ENCODE measurements at places on chromosomes 13 and 19. TPM values are rescaled to one million over a fixed set of nuclear protein-coding genes. Genes with fewer than 3 reads are reported as not detected.
A peak's percentile ranks its signal among the peaks of the same experiment; 100 is the strongest.

- H3K4me3 ChIP-seq, result no peak overlapping the region
- H3K27me3 ChIP-seq, result no peaks in the 10 kb centered on the region
- no peak for DNase-seq
- peaks cover 32% of the 10 kb centered on the region for H3K36me3 ChIP-seq
- H3K4me1 ChIP-seq, result no peaks in the 10 kb centered on the region
- no peak overlapping the region for H3K27ac ChIP-seq
Observed at GRCh38 chr19:46392837-46393236, 20.5 kb downstream of the CCDC8 start.

DNA sequence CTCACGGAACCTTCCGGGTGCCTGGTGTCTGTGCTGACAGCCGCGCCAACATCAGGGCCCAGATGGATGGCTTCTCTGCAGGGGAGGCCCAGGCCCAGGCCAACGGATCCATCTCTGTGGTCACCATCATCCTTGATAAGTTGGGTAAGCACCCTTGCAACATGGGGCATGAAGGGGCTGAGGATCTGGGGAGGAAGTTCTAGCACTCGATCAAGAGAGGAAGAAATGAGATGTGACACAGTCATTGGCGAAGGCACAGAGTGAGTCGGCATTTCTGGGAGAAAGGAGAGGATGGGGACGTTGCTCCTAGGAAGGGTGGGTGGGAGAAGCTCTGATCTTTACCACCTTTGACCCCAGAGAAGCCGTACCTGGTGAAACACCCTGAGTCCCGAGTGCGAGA is 4.4 kb downstream of the CILP2 start:
- H3K36me3 ChIP-seq, result no peaks in the 10 kb centered on the region
- H3K4me1 ChIP-seq, result peaks cover 26% of the 10 kb centered on the region

Gene AZU1
- not detected for total RNA-seq

Gene EBI3
- 3.1 TPM for total RNA-seq

DNA sequence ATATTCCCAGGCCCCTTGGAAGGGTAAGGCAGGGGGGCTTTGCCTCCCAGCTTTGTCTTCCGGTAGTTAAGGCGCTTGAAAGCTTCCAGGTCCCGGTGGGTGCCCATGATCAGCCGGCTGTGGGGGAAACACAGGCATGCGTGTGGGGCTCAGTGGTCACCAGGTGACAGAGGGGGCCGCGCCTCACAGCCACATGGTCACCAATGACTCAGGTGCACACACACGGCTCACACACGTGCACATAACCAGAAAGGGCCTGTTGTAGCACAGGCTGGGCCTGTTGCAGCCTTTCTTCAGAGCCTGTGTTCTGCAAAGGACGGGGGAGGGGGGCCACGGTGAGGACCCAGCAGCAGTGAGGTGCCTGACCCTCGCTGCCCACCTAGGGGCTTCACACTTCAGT is 5.9 kb downstream of the NANOS3 start:
- no peak overlapping the region for H3K27ac ChIP-seq
- no peaks in the 10 kb centered on the region for H3K27me3 ChIP-seq
- H3K4me3 ChIP-seq, result no peak overlapping the region
- no peak for DNase-seq
- H3K36me3 ChIP-seq, result no peaks in the 10 kb centered on the region
- peaks cover 35% of the 10 kb centered on the region for H3K4me1 ChIP-seq

DNA sequence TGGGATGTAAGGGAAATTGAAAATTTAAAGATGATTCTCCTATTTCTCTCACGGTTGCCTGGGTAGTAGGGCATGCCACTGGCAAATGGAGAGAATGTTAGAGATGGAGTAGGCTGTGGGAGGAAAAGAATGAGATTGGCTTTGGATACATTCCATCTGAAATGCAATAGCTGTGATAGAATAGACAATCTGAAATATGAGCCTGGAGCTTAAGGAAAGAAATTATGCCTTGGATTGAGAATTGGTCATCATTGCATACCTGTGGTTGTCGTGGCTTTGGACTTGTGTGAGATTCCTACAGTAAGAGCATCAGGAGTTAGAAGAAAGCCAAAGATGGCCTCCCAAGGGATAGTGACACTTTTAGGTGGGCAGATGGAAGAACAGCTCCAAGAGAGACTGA is 305.1 kb upstream of the SLC10A2 start:
- H3K4me3 ChIP-seq, result no peak overlapping the region
- no peak overlapping the region for H3K27ac ChIP-seq
- no peak for DNase-seq
- H3K27me3 ChIP-seq, result no peaks in the 10 kb centered on the region
- H3K4me1 ChIP-seq, result no peaks in the 10 kb centered on the region
- H3K36me3 ChIP-seq, result no peaks in the 10 kb centered on the region

Gene PSG5
- total RNA-seq, result not detected

- H3K4me3 ChIP-seq, result peak overlapping the region; percentile 78
- DNase-seq, result no peak
- peaks cover 16% of the 10 kb centered on the region for H3K27me3 ChIP-seq
Observed at GRCh38 chr19:17946965-17947784, 14.4 kb downstream of the CCDC124 start.

GRCh38 chr13:101178406-101178805 is 237.9 kb downstream of the NALCN start:
- H3K4me1 ChIP-seq, result no peaks in the 10 kb centered on the region
- H3K36me3 ChIP-seq, result no peaks in the 10 kb centered on the region
- H3K4me3 ChIP-seq, result no peak overlapping the region
- DNase-seq, result no peak

DNA sequence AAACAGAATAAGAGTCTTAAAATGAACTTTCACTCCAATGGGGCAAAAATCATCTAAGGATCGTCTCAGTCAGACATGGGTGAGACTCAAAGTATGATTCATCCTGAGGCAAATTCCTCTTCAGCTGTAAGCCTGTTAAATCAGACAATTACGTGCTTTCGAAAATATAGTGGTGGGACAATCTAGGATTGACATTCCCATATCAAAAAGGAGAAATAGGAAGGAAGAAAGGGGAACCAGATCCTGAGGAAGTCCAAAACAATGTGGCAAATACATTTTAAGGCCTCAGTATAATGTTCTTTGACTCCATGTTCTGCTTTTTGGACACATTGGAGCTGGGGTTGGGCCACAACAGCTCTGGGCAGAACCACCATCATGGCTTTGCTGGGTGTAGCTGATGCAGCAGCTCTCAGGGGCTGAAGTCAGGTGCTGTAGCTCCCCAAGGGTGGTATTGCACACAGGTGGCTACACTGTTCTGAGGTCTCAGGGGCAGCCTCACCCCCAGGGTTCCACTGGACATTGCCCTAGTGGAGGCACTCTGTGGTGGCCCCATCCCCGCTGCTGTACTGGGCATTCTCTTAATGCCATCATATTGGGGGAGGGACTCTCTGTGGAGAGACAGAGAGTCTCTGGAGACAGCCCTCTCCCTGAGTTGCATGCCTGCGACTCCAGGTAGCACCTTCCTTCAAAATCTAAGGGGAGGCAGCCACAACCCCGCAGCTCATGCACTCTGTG is 5.7 kb upstream of the FPR3 start:
- H3K27me3 ChIP-seq, result no peaks in the 10 kb centered on the region
- no peaks in the 10 kb centered on the region for H3K36me3 ChIP-seq
- no peak overlapping the region for H3K4me3 ChIP-seq
- no peak for DNase-seq
- no peak overlapping the region for H3K27ac ChIP-seq

DNA sequence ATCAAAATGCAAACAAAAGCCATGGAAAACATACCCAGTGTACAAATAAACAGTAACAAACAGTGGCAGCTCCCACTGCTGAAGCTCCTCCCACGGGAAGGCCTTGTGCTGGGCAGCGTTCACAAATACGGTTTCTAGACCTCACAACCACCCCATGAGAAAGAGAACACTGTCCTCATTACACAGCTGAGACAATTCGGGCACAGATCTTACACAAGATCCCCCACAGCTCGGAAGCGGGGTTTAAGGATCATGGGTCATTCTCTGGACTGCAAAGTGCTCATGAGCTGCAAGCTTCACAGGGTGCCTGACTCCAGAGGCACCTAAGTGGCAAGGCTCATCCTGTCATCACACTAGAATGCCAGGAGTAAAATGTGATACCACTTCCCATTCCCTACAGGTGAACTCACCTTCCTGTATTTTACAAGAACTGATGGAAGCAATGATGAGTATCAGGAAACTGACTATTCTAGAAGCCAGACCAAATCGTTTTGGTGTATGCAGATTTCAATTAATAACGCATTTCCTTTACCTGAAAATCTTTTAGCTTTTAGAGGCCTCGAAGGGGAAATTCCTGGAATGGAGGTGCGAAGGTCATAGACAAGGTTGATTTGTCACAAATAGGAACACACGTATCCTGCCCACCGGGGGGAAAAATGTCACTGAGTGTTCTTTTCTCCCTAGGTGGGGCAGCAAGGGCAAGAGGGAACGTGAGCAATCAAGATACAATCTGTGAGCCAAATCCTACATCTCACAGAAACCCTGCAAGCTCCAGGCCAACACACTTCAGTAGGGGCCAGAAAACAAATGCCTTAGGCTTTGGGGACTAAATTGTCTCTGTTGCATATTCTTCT is 41.2 kb downstream of the STK24 start:
- no peaks in the 10 kb centered on the region for H3K36me3 ChIP-seq
- DNase-seq, result peak; percentile 38

Gene OR7A5
- total RNA-seq, result not detected

DNA sequence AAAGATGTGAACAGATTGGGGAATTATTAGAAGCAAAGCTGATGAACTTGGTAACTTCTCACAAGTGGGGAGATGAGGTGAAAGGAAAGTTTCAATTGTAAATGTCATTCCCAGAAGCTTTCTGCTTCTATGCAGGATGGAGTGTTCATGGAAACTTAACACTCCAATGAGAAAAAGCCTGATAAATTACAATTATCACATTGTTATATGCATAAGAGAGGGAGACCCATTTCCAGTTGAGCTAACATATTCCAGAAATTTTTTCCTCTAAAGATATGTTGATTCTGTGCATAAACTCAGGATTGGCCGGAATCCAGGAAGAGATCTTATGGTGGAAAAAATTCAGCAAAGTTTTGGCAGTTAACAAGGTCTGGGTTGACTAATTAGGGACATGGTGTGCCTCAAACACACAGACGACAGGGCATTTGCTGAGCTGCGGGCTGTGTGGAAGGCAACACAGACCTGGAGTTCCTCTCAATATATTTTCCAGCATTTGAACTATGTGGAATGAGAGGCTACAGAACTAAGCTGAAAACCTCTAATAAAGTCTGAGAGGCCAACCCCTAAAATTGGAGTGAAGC is 64.9 kb upstream of the FGF14 start:
- no peak for DNase-seq
- H3K27me3 ChIP-seq, result no peaks in the 10 kb centered on the region
- H3K4me1 ChIP-seq, result no peaks in the 10 kb centered on the region
- no peak overlapping the region for H3K4me3 ChIP-seq

DNA sequence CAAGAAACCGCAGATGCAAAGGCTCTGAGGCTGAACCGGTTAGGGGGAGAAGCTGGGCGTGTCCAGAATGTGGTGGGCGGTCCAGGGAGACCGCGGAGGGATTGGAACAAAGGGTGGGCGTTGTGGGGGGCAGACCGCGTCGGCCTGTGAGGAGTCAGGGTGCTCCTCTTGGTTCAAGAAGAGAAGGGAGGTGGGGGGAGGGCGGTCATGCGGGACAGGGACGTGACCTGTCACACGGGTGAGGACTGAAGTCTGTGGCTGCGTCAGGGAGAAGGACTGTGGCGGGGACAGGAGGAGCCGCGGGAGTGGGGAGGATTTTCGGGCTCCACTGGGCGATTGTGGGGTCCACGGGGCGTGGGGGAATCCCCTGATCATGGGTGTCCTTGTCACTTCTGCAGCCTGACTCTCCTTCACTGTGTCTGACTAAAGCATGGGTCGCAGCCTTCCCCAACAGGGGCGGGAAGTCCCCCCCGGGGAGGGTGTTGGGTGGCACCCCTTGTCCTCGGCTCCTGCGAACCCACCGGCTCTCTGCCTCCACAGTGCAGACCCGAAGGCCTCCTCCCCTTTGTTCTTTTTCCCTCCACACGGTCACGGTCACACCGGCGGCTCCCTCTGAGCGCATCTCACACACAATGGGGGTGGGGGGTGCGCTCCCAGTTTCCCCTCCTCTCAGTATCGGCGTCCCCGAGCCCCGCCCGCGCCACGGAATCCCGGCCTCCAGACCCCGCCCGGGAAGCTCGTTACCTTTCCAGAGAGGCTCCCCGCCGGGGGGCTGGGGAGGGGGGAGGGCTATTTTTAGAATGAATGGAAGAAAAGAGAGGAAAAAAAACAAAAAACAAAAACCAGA is 16.4 kb upstream of the KCNN1 start:
- H3K4me3 ChIP-seq, result no peak overlapping the region
- DNase-seq, result peak; percentile 36
- H3K27ac ChIP-seq, result no peak overlapping the region
- H3K27me3 ChIP-seq, result peaks cover 30% of the 10 kb centered on the region
- peaks cover 45% of the 10 kb centered on the region for H3K4me1 ChIP-seq

Gene ANKLE1
- 0.24 TPM for total RNA-seq

Gene POU4F1
- total RNA-seq, result not detected

DNA sequence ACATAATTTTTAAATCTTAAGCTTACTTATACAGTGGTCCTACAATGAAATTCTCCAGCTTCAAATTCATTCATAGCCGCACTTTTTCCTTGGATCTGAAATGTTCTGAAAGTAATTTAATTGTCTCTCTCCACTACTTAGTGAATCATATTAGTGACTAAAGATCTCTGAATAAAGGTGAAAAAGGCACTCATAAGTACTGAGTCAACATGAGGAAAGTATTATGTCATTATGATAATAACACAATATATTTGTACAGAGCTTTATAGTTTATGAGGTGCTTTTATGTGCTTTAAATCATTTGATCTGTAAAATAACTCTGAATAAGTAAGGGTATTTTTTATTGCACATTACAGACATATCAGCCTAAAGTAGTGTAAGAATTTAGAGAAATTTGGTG is 628.2 kb upstream of the SLITRK5 start:
- H3K4me1 ChIP-seq, result no peaks in the 10 kb centered on the region
- no peak for DNase-seq
- no peak overlapping the region for H3K4me3 ChIP-seq
- H3K27me3 ChIP-seq, result no peaks in the 10 kb centered on the region
- H3K27ac ChIP-seq, result no peak overlapping the region

Gene HIF3A
- total RNA-seq, result 53.5 TPM

DNA sequence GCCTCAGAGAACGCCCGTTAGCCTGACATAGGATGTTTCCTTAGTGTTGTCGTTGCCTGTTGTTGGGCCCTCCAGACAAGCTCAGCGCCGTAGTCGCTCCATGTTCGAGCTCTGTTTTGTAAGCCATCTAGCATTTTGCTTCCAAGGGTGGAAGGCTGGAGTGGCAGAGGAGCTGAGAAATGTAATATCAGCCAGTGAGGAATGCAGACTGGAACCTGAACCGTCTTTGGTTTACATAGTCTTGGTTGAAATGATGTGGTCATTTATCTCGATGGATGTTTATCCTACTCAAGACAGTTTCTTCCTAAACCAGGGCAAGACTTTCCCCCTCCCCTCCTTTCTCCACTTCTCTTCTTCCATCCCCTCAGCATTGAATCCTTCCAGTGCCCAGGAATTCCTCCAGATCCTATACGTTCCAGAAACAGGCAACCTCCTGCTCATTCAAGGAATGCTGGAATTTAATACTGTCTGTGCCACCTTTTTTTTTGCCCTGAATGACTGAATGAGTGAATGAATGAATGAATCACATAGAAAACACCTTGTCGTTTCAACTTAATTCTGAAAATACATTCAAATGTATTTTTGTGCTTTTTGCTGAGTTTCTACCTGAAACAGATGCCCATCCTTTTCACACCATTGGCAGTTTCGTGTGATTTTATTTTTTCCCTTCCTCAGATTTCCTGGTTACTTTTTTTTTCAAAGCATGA is 109.5 kb upstream of the MBNL2 start:
- H3K36me3 ChIP-seq, result no peaks in the 10 kb centered on the region
- no peak for DNase-seq
- no peaks in the 10 kb centered on the region for H3K27me3 ChIP-seq
- no peak overlapping the region for H3K27ac ChIP-seq

Gene LAMP1
- 188 TPM for total RNA-seq

All from thyroid gland (tissue), 4 donors.